ENCODE measurements at places on chromosomes 1 and 21.

DNA sequence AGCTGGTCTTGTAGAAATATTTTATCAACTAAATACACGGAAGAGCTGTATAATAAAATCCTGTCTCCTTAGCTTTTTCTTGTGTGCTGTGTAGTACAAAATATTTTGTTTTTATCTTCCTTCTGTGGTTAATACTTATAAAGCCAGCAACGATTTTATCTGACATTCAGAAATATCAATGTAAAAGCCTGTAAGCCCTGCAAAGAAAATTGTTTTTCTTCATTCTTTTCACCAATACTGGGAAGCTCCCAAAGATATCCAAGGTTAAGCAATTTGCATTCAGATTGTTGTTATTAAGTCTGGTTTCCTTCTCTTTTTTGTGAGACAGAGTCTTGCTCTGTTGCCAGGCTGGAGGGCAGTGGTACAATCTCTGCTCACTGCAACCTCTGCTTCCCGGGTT lies 38.0 kb upstream of the KIF26B start:
- no peak for DNase-seq

GRCh38 chr1:196115646-196116045 lies 492.6 kb downstream of the KCNT2 start:
- DNase-seq = no peak

DNA sequence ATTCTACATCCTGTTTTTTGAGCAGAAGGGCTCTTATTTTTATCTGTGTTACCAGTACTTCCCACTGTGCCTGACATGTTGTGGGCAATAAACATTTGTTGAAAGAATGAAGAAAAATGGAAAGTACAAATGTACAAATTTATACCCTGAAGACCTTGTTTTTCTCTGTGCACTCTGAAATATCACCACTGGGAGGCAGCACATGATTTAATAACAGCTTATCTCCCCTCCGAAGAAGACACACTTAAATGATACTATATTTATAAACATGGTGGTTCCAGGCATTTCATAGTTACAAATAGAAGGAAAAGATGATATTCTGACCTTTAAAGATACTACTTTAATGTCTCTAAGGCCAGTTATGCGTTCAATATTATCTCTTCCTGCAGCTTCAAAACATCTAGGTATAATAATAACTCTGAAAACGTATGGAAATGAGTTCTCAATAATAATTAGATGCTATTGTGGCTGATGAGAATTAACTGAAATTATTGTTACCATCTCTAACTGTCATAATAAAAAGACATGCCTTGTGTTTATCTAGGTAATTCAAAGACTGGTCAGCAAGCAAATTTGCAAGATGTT lies 12.8 kb downstream of the DYNLT5 start:
- peak; percentile 45 for DNase-seq

DNA sequence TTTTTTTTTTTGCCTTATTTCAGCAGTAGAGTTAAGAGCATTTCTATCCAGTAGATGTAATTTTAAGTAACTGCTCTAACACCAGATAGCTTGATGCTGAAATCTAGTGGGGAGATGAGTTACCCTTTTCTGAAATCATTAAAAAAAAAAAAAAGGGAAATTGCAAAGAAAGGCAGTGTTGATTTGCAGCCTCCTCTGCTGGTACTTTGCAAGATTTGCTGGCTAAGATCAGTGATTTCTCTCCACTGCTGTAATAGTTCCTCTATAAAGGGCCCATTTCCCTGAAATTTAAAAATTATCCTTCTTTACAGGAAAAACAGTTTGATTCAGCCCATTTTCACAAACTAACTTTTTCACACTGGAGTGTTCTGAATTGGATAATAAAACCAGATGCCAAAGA lies 120.6 kb downstream of the PTBP2 start:
- no peak for DNase-seq

DNA sequence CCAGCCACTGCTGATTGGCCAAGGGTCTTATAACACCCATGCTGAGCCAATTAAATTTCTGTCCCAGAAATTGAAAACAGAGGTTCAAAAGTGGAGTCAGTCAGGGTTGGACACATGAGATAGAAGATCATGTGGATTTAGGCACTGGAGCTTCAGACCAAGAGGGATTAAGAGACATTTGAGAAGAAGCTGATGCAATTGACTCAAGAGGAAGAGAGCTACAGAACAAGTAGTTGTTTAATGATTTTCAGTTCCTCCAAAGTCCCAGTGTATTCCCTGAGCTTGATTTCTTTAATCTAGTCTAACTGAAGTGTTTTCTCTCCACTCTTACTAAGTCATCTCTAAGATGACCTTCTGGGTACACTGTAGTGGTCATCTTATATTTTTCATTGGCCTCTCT lies 227.1 kb downstream of the DUSP10 start:
- DNase-seq = no peak

DNA sequence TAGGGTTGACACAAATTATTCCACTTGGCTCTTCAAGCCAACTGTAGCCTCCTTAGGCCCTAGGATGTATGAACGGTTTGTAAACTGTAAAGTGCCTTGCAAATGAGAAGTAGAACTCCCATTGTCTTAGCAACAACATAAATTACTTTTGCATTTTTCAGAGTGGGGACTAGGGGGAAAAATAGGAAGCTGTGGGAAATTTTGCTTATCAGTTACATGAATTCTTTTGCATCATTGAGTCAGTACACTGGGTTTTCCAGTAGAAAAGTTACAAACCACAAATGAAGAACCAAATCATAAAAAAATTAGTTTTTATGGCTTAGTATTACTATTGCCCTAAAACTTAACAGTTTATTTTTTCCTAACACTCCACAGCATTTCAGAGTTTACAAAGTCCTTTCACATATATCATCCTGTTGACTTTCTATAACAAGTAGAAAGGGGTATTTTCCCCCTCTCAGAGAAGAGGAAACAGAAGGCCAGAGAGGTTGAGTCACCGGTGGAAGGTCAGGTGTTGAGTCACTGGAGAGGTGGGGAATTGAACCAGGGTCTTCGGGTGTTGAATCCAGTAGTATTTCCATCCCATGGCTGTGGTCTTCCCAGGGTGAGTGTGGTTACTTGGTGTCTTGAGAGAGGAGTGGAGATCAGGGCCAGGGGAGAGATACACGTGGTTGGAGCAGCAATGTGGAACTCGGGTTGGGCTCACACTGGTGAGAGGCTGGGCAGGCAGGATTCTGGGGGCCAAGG lies 71.9 kb upstream of the USP24 start:
- no peak for DNase-seq

DNA sequence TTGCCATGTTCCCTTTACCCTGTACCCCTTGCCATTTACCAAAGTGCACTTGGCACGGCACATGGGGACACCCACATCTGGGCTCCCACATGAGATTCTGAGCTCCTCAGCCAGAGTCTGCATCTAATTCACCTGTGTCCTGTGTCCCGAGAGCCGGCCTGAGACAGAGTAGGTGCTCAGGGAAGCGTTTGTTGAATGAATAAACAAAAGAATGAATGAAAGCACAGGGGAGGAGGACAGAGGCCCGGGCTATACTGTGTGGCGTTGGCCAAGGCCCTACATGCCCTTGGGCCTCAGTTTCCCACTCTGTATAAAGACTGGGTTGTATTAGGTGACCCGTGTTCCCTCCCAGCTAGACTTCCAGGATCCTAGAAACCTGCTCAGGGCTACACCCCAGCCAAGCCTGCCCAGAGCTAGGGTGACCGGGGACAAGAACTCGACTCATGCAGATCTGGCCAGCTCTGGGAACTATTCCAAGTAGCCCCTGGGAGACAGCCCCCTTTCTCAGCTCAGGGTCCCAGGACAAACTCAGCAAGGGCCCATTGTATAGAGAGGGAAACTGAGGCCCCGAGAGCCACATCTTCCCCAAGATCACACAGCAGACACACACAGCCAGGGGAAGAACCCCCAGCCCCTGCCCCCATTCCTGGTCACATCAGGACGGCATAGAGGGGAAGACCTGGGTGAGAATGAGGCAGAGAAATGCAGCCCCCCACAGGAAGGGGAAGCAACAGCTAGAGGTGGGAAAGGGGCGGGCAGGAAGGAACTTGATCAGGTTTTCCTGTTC lies 6.0 kb downstream of the EPHA2 start:
- no peak for DNase-seq

GRCh38 chr1:231515748-231516147 lies 12.7 kb upstream of the TSNAX start:
- no peak for DNase-seq

DNA sequence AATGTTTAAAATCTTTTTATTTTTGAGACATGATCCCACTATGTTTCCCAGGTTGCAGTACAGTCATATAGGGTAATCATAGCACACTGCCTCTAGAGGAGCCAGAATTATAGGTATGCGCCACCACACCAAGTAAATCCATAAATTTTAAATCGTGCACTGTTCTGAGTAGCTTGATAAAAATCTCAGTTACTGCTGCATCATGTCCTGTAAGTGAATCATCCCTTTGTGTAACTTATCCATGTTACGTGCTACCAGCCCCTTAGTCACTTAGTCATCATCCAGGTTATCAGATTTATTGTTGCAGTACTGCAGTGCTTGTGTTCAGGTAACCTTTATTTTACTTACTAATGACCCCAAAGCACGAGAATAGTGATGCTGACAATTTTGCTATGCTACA lies 1770.9 kb downstream of the BRINP3 start:
- no peak for DNase-seq

GRCh38 chr1:212612041-212612961 lies 3.7 kb downstream of the ATF3 start:
- no peak for DNase-seq

GRCh38 chr1:66532214-66532613 lies 1.7 kb upstream of the SGIP1 start:
- no peak for DNase-seq

DNA sequence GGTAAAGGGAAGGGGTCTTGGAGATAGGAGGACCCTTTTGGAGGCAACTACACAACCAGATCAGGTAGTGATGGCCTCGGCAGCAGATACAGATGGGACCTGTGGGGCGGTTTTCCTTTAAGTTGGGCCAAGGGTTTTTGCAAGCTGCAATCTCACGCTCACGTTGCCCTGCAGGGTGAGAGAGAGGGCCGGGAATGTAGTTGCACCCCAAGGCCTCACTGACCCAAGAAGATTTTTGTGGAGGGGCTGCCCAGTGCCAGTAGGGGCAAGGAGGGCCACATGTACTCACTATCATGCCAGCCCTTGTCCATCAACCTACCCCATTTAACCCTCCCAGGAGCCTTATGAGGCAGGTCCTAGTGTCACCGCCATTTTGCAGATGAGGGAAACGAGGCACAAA lies 57.7 kb upstream of the SELENON start:
- no peak for DNase-seq

- DNase-seq = peak; percentile 15
These were observed 31.7 kb downstream of the AK5 start for GRCh38 chr1:77313491-77313890.

DNA sequence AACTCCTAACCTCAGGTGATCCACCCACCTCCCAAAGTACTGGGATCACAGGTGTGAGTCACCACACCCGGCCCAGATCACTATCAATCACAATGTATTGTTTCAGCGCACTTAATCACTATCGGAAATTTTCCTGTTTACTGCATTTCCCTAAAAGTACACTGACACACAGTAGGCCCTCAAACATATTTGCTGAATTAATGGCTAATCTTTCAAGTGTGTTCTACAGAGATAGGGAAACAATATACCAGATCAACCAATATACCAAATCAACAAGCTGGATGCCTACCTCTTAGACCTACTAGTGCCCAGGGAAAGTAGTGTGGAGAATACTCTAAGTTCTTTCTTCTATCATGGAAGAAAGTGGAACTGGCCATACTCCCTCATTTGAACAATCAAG lies 17.1 kb downstream of the UBR4 start:
- DNase-seq = no peak

- DNase-seq = no peak
These were observed 138.9 kb upstream of the SOD1 start for GRCh38 chr21:31520561-31521098.

DNA sequence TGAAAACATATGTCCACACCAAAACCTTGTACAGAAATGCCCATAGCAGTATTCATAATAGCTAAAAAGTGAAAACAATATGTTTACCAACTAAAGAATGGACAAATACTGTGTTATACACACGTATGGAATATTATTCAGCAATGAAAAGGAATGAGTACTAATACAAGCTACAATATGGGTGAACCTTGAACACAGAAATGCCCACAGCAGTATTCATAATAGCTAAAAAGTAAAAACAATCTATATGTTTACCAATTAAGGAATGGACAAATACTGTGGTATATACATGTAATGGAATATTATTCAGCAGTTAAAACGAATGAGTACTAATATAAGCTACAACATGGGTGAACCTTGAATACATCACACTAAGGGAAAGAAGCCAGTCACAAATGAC lies 3.0 kb downstream of the BTG3 start:
- DNase-seq = no peak

DNA sequence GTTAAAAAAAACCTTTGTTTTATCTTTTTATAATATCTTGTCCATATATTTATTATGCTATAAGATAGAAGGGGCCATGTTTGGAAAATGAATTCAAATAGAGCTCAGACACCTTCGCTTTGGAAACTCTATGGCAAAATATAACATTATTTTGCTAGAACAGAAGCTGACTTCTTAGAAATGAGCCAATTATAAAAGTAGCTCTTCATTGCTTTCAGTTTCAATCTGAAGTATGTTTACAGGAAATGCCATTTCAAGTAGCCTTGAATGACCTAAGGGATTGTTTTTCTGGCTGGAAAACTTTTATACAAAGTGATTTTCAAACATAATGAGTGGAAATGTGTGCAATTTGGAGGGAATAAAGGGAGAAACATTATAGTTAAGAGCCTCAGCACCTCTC lies 37.8 kb upstream of the GBP5 start:
- DNase-seq = peak; percentile 42

DNA sequence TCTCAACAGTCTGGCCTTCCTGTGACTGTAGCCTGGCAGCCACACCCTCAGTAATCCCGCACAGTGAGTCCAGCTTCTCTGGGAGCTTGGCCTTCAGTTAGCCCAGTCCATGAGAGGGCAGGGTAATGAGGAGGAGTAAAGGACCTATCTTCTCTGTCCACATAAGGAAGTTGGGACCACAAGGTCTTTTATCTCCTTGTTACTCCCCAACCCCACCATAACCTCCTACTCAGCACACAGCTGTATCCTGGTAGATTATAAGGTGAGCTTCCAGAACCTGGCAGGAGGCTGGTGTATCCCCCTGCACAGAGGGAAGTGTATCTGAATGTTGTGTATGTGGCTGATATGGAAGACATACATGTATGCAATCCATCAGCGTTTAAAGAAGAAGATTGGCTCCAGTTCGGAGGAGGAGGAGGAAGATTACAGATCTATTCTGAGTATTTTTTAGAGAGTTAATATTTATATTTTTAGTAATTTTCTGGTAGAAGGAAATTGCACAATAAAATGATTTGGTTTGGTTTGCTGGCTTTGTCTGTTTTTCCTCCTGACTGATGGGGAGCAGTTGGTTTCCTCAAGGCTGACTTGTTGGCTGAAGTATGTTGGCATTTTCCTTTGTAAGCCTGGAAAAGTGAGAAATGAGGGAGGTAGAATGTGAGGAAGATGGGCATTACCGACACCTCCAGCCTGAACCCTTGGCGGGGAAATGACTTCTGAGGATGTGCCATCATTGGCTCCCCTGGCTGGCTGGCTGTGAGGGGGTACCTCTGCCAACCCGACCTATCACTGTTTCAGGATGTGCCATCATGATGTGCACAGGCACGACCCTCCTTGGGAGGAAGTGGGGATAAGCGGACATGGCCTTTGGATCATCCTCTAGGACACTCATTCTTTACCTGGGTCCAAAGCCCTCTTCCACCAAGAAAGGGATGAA lies 5.0 kb downstream of the C1orf226 start:
- DNase-seq = peak; percentile 51

- no peak for DNase-seq
These were observed 8.1 kb upstream of the TSPAN1 start for GRCh38 chr1:46166521-46167462.

All from small intestine (tissue), 16 donors.